ENCODE measurements at places on chromosomes 3 and 15.

- DNase-seq, result no peak
Measured at GRCh38 chr15:80732167-80732566, 37.1 kb downstream of the ABHD17C start.

- DNase-seq, result no peak
Measured at GRCh38 chr15:63463793-63464192, 40.6 kb upstream of the USP3 start.

DNA sequence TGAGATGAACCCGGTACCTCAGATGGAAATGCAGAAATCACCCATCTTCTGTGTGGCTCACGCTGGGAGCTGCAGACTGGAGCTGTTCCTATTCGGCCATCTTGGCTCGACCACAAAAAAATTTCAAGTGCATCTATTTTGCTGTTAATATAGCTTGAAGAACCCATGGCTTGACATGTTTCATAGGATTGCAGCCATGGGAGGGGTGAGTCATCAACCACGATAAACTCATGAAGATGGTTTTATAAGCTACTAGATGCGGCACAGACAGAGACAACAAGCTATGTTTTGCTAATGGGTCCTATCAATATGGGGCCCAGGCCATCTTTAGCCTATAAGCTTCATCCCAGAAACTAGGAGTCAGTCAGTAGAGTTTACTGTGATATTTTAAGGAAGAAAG lies 100.4 kb upstream of the PHLDB2 start:
- no peak for DNase-seq

- peak; percentile 79 for DNase-seq
Measured at GRCh38 chr3:193554811-193555210, at the start of gene ATP13A4. ATP13A4 (minus strand) TSS chr3:193554895; CDS start chr3:193554799, 96 bp downstream.

DNA sequence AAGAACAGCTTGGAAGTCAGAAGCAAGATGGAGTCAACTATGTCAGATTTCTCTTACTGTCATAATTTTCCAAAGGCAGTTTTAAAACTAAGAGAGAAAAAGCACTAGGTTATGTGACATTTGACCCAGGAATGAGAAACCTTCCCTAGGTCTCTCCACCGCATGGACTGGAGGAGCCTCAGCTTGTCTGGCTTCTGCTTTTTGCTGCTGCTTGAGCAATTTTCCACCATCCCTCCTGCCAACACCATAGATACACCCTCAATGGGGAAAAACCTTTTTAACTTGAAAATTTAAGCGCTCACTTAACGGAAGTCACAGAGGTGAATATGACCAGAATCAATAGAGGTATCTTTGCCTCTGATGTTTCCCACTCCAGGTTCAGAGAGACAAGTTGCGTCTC lies 17.8 kb upstream of the IREB2 start:
- DNase-seq, result no peak

Measured in thyroid gland (tissue), 4 donors.